ENCODE measurements at places on chromosomes 1 and 21.
A peak's percentile ranks its signal among the peaks of the same experiment; 100 is the strongest.

DNA sequence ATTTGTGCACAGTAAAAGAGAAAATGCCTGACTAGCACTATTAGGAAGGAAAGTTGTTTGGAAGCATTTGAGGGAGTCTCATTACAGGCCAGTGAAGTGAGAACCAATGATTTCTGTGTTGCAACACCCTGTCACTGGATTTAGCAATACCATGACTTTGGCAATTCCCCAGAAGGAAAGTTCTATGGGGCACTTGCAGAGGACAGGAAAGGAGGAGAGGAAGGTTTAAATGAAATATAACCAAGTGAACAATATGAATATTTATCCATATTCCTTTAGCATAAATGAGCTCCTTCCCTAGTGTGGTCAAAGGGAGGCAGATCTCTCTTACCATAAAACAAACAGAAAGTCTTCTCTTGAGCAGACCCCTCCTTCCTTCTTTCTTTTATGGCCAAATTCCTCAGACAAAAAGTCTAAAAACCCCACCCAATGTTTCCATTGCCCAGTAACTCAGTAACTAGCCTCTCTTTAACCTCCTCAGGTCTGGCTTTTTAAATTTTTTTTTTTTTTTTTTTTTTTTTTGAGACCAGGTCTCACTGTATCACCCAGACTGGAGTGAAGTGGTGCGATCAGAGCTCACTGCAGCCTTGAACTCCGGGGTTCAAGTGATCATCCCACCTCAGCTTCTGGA is 5.5 kb downstream of the TLR5 start:
- no peak for DNase-seq

DNA sequence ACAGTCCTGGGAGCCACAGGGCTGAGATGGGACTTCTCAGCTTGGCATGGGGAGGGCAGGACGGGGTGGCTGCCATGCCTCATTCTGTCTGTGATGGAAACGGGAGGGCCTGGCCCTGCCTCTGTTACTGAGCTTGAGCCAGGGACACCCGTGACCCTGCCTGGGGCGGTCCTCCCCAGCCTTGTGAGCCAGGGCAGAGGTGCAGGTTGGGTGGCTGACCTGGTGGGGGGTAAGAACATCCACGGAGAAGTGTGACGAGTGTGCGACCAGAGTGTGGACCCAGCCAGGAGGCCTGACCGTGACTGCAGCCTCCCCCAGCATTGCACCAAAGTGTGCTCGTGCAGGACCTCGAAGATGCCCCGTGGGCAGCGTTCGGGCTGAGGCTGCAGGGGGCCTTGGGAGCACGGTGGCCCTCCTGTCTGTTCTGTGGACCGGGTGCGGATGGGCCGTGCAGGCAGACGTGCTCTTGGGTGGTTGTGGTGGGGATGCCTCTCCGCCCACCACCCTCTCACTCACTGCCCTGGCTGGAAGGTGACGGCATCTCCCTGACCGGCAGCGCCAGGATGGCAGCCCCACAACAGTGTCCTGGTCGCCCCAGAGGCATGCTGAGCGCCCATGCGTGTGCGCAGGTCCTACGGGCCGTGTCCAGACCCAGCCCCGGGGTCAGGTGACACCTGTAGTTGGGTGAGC is 45.4 kb downstream of the SKI start:
- DNase-seq, result no peak

GRCh38 chr1:12434174-12434573 is 183.8 kb downstream of the DHRS3 start:
- no peak for DNase-seq

DNA sequence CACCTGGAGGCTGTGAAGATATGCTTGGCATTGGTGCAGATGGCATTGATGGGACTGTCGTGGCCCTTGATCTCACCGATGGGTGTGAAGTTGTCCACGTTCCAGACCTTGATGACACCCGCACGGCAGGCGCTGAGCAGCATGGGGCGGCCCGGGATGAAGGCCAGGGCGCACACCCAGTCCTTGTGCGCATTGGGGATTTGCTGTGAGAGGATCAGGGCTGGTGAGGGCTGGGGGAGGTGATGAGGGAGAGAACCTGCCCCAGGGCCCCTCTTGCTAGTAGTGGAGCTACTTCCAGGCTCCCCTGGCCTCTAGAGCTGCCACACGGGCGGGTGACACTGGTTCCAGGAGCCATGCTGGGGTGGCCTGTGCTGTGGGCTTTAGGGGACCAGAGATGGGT is 48.8 kb downstream of the KIF21B start:
- no peak for DNase-seq

GRCh38 chr1:196372896-196373536 is 235.2 kb downstream of the KCNT2 start:
- DNase-seq, result no peak

GRCh38 chr1:99849744-99850458 is at the start of gene AGL:
Gene AGL, plus strand, starts transcription at chr1:99850361. Its CDS starts 682 bp downstream, at chr1:99851043.
- peak; percentile 86 for DNase-seq

- DNase-seq, result no peak
These were observed 996 bp upstream of the C1orf159 start for GRCh38 chr1:1116701-1117468.

DNA sequence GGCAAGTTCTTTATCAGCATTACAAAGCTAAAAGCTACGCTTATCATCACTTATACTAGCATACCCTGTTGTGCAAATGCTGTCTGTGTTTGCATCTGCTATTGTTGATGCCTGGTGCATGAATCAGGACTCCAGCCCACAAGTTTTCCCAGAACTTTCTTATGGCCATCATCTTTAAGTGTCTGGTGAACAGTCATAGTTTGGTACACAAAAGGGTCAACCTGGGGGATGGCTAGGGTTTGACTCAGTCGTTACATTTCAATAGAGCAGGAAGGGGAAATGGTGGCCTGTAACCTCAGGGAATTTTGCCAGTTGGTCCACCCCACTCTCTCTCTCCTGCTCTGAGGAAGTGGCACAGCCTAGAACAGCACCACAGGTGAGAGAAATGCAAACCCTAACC is 35.4 kb downstream of the SELL start:
- no peak for DNase-seq

- no peak for DNase-seq
These were observed 7.2 kb downstream of the RPAP2 start for GRCh38 chr1:92306020-92306419.

- peak; percentile 85 for DNase-seq
These were observed 12.9 kb downstream of the DESI2 start for GRCh38 chr1:244665771-244666217.

Measured in NCI-H2107 (cell line).